ENCODE measurements at places on chromosomes 5 and 9.

GRCh38 chr9:105816981-105817380 lies 122.6 kb downstream of the TMEM38B start:
- no peak for DNase-seq

GRCh38 chr9:78292716-78293497 lies 4.0 kb upstream of the PSAT1 start:
- no peak for DNase-seq

DNA sequence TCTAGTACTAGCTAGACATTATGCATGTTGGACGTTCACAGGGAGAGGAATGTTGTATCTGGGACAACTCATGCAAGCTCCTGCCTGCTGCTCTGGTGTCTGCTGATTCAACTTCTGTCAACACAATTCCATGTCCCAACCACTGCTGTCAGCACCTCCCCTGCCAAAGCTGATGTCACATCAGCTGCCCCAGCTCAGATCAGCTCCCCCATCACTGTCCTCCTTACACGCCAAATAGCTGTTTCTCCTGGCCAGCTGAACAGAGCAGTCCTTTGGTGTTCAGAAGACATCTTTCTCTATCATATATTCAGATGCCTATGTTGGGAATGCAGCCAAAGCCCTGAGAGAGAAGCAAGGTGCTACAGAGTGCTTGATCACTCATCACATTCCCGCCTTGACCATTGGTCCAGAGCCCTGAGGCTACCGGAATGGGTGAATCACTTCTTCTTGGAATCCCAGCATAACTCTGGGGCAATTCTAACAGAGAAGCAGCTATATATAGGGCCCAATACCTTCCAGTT lies 223.3 kb downstream of the SEC61B start:
- no peak for DNase-seq

DNA sequence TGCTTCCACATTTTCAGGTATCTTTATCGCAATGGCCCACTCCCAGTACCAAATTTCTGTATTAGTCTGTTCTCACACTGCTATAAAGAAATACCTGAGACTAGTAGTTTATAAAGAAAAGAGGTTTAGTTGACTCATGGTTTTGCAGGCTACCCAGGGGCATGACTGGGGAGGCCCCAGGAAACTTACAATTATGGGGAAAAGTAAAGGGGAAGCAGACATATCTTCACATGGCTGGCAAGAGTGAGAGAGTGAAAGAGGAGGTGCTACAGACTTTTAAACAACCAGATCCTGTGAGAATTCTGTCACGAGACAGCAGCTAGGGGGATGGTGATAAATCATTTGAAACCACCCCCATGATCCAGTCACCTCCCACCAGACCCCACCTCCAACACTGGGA lies 238.2 kb upstream of the DMAC1 start:
- DNase-seq = no peak

DNA sequence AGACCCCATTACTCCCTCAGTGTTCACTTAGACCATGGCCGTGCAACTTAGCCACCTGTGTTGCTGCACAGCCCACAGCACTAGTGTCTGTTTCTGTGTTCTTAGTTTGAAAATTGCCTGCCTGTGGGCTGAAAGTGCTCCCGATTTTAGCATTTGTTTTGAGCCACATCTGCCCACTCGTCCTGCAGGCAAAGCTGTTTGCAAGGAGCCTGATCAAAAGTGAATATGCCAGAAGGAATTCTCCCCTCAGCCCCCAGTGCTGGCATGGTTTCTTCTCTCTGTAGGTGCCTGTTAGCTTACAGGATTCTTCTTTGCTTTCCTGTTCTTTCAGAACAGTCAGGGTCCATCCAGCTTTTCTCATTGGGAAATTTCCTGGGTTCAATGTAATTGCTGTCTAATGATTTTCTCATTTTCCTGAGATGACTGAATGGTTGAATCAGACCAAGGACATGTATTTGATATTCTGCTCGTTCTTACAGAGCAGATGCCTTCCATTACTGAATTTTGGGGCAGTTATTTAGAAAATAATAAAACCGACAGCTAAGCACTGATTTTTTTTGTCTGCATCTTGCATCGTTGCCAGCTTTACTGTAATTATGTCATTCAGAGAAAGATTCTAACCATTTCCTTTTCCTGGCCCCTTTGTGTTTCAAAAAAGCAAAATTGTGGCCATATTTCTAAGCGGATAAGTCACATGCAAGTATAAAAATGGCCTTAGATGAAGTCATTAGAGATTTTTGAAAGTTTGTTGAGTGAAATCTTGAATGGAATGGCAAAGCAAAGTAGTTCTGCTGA lies 111.1 kb upstream of the CKMT2 start:
- DNase-seq = no peak

DNA sequence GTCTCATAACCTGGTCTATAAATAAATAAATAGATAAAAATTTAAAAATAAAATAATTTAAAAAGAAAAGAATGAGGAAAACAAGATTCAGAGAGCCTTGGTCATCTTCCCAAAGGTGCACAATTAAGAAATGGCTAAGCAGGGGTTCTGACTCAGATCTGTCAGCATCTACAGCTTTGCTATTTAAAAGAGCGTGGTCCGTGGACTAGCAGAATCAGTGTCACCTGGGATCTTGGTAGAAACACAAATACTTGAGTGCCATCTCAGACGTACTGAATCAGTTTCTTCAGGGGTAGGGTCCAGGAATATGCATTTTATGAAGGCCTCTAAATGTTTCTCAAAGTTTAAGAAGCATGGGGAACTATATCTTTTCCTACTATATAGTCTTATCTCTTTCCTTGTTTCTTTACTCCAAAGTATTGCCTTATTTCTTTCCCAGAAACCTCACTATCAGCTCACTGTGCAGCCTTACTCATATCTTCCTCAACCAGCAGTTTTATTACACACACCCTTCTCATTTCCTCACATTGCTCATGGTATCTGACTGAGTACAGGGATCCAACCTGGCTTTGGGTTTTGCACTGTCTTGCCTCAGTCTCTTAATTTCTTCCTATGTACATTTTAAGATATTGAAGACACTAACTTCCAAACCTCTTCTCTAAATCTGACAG lies 58.6 kb downstream of the TMC1 start:
- no peak for DNase-seq

DNA sequence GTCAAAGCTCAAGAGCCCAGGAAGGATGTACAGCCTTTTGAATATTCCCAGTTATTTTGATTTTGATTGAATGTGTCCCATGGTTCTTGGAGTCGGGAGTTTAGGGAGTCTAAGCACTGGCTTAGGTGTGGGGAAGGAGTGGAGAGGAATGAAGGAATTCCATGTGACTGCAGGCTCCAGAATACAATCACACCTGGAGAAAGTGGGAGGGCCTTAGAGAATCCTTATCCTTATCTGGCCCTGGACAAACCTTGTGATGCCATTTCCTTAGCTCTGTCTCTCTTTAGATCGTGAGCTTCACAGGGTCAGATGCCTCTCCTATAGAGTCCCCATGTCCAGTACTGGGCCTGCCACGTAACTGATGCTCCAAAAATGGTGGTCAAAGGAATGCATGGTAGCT lies 4.2 kb upstream of the EEIG1 start:
- DNase-seq = no peak

DNA sequence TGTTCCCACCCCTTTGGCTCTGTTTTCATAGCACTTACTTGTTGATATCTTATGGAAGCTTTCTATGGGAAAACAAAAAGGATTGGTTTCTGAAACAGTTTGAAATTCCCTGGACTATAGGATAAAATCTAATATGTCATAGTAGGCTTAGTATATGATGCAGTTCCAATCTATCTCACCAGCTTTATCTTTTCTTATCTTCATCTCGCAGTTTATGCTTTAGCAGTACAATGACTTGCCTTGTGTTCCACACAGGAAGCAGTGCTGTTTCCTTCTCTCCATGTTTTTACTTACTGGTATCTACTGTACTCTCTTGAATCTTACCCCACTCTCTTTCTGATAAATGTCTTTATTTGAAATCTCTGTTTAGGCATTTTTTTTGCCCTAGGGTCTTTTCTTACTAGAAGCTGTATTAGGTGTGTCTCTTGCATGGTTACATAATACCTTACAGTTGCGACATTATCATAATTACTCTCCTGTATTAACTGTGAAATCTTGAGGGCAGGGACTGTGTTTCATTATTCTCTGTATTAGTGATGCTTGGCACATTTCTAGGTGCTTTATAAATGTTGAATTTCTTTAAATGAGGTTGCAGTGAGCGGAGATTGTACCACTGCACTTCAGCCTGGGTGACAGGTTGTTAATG lies 76.3 kb downstream of the FOCAD start:
- DNase-seq = no peak

- no peak for DNase-seq
These were observed 196.2 kb downstream of the C9orf152 start for GRCh38 chr9:110011628-110012320.

GRCh38 chr9:132426639-132427414 lies 16.8 kb downstream of the CFAP77 start:
- DNase-seq = no peak

- DNase-seq = no peak
These were observed 6.2 kb upstream of the ARHGEF28 start for GRCh38 chr5:73619606-73620333.

Measured in CD4-positive, alpha-beta T cell treated with Interferon gamma for 1 hour (primary cell).